ENCODE measurements at places on chromosomes 13 and 19.

DNA sequence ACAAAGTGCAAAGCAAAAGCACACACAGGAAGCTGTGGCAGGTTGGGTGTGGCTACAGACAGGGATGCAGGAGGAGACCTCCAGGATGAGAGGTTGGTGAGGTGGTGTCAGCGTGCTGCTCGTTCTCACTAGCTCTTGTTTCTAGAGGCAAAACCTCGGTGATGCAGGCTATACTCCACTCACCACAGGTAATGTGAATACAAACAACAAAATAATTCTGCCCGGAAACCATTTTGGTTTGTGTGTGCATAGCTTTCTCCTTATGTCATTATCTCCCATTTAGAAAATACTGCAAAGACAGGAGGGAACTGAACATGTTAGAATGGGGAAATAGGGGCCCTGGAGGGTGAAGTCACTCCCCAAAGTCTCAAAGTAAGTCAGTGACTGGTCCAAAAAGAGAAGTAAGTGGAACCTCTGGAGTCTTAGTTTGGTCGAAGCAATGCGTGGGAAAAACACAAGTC lies 9.4 kb downstream of the LCP1 start:
- DNase-seq, result no peak

DNA sequence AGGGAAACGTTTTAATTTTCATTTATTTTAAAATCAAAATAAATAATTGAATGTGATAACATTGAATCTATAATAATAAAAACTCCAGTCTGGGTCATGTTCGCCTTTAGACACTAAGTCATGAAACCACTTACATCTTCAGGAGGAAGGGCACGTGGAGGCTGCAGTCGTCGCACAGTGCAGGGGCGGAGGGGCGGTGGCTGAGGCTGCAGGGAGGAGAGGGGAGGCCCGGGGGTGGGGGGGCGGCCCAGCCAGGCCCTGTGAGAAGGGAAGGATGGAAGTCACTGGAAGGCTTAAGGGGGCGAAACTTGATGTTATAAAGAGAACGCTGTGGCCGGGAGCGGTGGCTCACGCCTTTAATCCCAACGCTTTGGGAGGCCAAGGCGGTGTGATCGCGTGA lies 14.9 kb upstream of the LATS2 start:
- no peak for DNase-seq

- no peak for DNase-seq
Observed at GRCh38 chr19:995051-995827, 5.0 kb upstream of the GRIN3B start.

DNA sequence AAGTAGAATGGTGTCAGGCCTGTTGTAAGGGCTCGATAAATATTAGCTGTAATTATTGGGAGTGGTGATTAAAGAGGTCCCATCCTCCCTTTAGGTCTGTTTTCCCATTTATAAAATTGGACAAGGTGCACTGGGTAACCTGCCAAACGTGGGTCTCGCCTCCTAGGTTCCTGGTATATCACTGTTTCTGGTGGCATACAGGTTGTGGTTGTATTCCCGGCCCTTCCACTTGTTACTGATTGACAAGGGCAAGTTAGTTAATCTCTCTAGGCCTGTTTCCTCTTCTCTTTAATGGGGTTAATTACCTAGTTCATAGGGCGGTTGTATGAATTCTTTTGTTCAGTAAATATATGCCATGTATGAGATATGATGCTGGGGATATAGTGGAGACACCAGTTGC lies 1.5 kb downstream of the PPP2R1A start:
- DNase-seq, result no peak

GRCh38 chr13:94317063-94317491 lies 162.4 kb downstream of the DCT start:
- no peak for DNase-seq

- DNase-seq, result no peak
Observed at GRCh38 chr13:36163809-36164308, 32.7 kb upstream of the DCLK1 start.

DNA sequence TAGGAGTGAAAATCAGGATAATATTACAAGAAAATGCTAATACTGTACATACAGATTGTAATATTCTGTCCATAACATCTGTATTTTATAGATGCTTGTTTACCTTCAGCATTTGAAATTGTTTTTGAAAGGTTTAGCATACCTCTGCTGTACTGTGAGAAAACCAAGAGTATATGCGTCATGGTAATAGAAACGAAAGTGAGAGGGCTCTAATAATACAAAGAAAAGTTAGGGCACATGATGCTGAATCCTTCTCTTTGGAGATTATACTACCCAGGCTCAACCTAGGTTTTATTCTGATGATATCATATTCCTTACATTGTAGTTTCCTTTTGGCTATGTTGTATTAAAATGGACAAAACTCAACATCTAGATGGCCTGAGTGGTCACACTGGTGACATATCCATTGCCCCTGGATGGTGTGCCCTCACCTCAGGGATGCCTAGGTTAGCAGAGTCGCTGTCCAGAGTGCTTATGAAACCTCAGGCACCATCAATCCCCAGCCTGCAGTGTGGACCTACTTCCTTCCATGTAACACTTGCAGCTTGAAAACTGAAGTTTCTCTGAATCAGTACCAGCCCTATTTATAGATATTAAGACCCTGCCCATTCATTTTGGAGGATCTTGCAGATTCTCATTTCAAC lies 253.7 kb downstream of the KCTD12 start:
- no peak for DNase-seq

DNA sequence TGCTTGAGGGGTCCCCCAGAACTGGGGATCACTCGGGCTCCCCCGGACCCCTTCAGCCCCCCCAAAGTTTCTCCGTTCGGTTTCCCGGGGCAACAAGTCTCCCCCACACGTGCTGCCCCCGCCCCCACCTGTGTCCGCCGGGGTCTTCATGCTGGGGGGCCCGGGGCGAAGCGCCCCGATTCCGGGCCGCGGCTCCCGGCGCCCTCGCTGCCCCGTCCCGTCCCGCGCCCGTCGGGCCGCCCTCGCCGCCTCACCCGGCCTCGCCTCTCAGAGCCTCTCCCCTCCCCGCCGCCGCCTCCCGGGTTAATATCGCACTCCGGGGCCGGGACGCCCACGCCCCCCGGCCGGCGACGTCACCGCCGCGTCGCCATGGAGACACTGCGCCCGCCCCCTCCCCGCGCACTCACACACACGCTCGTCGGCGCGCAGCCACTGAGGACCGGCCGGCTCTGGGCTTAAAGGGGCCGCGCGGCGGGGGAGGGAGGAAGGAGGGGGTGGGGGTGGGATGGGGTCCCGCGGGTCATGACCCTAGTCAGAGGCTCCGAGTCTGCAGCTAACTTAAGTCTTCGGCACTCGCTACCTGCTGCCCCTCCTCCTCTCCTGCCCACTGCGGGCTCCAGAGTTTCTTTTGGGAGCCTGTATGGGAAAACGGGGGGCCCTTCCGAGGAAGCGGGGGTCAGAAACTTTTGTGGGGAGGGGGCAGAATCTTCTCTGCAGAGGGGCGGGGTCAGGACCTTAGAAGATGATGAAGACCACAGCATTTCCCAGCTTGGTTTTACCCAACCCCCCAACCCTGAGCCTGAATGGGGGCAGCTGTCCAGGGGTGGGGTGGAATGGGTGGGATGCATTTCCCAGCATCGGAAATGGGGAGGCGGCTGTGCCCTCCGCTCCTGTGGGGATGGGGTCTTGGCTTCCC lies at the start of gene ERF:
Gene ERF, minus strand, starts transcription at position 279 of the 916 bp plus-strand sequence. Its CDS starts 129 bp downstream, at position 150.
- DNase-seq, result no peak

GRCh38 chr19:19900139-19900728 lies 512 bp upstream of the ZNF93 start:
- peak; percentile 33 for DNase-seq

GRCh38 chr19:47372603-47373002 lies 23.5 kb downstream of the DHX34 start:
- no peak for DNase-seq

DNA sequence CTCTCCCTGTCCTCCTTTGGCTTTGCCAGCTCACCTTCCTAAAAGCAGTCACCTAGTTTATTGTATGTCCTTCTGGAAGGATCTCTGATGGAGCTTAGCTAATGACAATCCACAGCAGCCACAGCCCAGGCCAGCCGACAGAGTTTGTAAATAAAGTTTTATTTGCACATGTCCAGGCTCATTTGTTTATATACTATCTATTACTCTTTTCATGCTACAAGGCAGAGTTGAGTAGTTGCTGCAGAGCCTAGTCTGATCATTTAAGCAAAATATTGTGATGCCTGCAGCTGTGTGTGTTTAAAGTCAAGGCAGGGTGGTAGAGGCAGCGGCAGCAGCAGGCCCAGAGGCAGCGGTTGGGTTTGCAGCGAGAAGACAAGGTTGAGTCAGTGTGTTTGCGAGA lies 32.6 kb downstream of the NKPD1 start:
- DNase-seq, result no peak

GRCh38 chr13:113170511-113170910 lies 12.1 kb downstream of the PROZ start:
- DNase-seq, result no peak

DNA sequence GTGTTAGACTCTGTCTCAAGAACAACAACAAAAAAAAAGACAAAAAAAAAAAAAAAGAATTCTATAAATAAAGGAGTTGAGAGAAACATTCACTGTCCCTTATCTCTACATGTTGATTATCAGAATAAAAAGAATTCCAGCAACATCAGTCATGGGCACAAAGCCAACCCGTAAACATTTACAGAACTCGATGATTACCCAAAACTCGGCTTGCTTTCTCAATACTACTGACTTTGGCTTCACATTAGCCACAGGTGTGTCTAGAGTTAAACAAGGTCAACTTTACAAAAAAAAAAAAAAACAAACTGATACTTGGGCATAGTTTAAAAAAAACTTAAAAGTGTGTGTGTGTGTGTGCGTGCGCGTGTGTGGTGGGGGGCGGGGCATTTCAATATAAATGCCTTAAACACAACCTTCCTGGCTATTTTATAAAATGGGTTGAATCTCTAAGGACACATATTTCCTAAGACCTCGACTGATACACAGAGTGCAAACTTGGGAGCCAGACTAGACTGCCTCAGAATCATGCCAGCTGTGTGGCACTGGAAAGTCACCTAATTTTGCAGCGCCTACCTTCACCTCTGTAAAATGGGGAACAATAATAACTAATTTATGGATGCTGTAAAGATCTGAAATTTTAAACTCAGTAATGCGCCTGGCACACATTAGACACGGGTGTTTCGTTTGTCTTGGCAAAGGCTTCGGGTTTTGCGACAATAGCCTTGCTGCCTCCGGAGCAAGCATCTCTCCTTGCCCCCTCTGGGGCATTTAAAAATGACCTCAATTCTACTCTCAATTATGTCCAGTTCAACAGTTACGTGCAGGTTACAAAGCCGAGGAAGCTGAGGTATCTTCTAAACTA lies 922 bp downstream of the EBPL start:
- peak; percentile 3 for DNase-seq

GRCh38 chr13:45775401-45775963 lies 73.4 kb downstream of the CBY2 start:
- DNase-seq, result no peak

DNA sequence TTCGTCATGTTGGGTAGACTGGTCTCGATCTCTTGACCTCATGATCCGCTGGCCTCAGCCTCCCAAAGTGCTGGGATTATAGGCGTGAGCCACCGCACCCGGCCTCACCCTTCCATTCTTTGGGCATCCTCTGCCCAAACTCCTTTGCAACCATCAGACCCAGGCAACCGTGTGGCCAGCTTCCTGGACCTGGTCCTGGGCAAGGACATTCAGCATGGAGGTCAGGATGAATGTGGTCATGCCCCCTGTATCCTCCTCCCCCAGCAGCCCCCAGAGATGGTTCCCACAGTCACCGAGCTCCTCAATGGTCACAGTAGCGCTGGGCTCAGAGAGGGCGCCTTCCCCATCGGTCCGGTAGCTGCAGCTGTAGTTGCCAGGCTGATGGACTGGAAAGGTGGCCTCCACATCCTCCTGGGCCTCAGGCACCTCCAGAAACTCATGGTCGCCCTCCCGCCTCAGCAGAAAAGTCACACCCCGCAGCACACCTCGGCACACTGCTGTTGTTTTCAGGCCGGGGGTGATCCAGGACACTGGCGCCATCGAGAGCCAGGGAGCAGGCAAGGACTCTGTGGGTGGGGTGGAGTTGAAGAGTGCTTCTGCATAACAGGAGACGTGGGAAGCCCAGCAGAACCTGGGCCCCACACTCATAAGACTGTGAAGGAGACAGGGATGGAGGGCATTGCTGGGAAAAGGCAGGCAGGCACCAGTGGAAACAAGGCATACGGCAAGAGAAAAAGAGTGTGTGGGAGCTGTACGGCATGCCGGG lies 1.1 kb downstream of the A1BG start:
- no peak for DNase-seq

GRCh38 chr13:110274687-110275086 lies 32.3 kb downstream of the COL4A1 start:
- DNase-seq, result no peak

- DNase-seq, result no peak
Observed at GRCh38 chr13:92461402-92461801, 765.2 kb upstream of the GPC6 start.

- DNase-seq, result no peak
Observed at GRCh38 chr19:17216058-17216670, 1.0 kb downstream of the USE1 start.

GRCh38 chr13:59459972-59460371 lies 703.8 kb downstream of the DIAPH3 start:
- no peak for DNase-seq

- no peak for DNase-seq
Observed at GRCh38 chr19:39436350-39436716, 584 bp upstream of the RPS16 start.

DNA sequence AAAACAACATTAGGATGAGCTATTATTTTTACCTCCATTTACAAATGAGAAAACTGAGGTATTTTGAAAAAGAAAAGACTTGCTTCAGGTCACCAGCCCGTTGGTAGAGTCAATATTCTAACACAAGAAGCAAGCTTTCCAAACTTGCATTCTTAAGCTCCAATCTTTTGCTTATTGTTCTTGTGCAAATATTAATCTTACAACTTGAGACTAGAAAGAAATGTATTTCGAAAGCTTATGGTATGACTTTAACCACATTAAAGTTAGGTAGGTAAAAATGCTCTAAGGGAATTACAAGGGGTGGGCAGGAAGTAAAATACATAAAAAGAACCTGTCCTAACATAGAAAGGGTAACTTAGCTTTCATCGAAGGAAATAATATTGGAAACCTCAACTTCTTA lies 453.9 kb downstream of the SLITRK5 start:
- DNase-seq, result no peak

DNA sequence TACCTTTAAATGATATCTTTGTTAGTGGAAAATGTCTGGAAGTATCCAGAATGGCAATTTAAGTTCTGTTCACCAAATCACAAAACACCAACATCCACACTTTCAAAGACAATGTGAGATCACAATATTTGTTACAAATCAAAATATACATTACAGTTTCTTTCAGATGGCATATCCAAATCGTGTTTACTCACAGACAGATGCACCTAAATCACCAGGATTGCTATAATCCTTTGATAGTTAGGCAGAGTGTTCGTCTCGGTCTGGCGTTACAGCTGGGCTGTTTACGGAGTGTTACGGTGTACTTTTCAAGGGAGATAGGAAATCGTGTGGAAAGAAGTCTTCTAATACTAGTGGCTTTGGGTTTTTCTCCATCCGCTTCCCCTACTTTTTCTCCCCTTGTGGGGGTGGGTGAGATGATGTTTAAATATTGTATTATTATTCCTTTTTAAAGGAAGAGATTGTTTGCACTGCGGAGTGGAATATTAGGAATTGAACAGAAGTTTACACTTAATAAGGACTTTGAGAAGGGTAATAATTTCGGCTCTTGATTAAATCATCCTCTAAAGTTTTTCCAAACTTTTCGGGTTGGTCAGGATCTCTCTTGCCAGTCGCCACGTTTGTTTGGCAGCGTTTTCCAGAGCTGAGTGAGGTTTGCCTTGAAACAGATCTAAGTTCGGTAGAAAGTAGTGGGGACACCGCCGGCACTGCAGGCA lies 1.8 kb downstream of the MAB21L1 start:
- no peak for DNase-seq

GRCh38 chr19:4759388-4760284 lies 31.9 kb upstream of the FEM1A start:
- DNase-seq, result peak; percentile 30
